ENCODE measurements at places on chromosomes 13 and 19.

DNA sequence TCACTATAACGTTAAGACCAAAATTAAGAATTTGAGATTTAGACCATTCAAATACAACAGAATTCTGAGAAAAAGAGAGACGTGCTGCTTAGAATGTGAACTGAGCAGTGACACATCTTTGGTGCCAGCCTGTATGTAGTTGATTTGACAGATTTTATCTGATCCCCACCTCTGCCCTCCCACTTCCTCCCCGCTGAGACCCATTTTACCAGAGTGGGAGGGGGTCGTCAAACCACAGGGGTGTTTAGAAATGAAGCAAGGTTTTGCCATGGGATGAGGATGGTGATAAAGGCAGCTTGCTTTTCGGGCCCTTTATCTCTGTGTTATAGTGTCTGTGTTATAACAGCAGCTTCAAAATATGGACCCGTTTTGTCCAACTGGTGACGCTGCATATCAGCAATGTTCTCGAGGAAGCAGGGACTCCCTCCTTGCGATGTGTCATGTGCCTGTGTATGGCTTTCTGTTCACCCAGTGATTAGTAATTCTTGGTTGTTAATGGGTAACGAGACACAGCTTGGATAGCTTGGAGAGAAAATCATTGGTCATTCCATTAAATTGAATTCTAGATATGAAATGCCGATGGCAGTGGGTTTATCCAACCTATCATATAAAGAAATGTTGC, 125.0 kb downstream of the HS6ST3 start:
- no peak for DNase-seq

DNA sequence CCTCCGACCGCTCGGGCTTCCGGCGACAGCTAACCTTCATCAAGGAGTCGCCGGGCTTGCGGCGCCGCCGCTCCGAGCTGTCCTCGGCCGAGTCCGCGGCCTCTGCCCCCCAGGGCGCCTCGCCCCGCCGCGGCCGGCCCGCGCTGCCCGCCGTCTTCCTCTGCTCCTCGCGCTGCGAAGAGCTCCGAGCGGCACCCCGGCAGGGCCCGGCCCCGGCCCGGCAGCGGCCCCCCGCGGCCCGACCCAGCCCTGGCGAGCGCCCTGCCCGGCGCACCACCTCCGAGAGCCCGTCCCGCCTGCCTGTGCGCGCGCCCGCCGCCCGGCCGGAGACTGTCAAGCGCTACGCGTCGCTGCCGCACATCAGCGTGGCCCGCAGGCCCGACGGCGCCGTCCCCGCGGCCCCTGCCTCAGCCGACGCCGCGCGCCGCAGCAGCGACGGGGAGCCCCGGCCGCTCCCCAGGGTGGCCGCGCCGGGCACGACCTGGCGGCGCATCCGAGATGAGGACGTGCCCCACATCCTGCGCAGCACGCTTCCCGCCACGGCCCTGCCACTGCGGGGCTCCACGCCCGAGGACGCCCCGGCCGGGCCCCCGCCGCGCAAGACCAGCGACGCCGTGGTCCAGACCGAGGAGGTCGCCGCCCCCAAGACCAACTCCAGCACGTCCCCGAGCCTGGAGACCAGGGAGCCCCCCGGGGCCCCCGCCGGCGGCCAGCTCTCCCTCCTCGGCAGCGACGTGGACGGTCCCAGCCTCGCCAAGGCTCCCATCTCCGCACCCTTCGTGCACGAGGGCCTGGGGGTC, 9.6 kb downstream of the C19orf25 start:
- DNase-seq, result no peak

DNA sequence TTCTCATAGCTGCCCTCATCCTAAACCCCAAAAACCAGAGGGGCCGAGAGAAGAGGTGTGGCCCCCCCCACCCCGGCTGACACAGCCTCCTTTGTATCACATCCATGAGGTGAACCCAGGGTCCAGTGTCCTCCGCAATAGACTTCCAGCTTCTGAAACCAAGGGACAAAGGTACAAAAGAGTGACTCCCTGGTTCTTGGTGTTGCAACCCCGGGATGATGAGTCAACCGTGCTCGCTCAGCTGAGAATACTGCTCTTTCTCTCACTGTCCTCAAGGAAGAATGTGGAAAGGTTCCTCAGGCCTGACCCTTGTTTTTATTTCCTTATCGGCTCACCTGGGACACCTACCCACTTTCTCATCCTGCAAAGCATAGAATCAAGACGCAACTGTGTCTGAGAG, 5.5 kb downstream of the SLC15A1 start:
- DNase-seq, result no peak

GRCh38 chr13:93039131-93039530, 187.5 kb upstream of the GPC6 start:
- DNase-seq, result no peak

DNA sequence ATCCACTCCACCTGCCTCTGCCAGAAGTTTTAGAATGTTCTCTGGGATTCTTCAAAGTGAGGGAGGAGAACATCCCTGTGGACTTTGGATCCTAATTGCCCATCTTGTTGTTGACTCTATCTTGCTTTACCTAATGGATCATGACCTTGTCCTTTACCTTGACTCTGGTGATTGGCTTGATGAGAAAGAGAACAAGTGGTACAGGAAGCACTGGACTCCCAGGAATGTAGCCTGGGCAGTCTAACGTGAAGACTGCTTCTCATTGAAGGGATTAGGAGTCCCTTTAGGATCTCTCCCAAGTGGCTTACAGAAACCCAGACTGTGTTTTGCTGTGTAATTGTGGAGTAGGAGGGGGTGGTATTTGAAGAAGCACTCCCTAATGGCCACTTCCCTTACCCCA, 63.9 kb downstream of the SLC10A2 start:
- no peak for DNase-seq

GRCh38 chr13:67366533-67366932, 136.4 kb upstream of the PCDH9 start:
- no peak for DNase-seq

- no peak for DNase-seq
Observed at GRCh38 chr19:51016798-51017683, 2.5 kb downstream of the KLK10 start.

DNA sequence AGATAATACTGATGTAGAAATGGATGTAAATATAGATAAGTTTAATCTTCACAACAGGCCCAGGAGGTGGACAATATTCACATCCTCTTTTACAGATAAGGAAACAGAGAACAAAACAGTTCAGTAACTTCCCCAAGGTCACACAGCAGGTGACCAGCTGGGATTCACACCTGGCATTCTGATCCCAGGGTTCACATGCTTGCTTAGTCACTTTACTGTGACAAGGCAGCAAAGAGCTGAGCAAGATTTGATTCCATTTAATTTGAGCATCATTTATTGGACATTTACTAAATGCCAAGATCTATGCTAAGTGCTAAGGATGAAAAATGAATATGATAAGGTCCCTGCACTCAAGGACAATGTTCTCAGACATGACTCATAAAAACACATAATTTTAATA, 94.1 kb upstream of the STARD13 start:
- DNase-seq, result no peak

DNA sequence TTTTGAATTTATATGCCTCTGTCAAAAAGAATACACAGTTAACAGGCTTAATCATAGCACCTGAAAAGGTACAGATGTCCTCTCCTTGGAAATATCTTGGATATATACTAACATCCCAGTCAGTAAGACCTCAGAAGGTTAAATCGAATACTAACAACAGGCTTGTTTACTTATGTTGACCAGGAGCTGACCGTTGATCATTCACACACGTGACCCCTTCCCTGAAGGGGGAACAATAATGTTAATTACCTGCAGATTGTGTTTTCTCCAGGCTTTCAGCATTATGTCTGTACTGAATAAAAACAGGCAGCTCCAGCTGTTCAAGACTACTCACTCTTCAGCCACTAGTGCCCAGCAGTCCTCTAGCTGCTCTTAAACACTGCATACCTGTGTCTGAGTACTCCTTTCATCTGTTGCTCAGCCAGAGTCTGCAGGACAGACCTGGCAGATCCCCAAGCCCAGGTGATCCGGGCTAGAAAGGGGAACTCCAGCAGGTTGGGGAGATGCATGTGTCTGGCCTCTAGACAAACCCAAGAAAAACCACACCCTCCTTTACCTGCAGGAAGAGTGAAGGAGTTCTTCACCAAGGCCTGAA, 163.9 kb downstream of the RNF17 start:
- DNase-seq, result no peak

GRCh38 chr13:108597943-108598342, 31.5 kb upstream of the MYO16 start:
- DNase-seq, result no peak

GRCh38 chr13:109163037-109163379, 533.6 kb downstream of the MYO16 start:
- no peak for DNase-seq

DNA sequence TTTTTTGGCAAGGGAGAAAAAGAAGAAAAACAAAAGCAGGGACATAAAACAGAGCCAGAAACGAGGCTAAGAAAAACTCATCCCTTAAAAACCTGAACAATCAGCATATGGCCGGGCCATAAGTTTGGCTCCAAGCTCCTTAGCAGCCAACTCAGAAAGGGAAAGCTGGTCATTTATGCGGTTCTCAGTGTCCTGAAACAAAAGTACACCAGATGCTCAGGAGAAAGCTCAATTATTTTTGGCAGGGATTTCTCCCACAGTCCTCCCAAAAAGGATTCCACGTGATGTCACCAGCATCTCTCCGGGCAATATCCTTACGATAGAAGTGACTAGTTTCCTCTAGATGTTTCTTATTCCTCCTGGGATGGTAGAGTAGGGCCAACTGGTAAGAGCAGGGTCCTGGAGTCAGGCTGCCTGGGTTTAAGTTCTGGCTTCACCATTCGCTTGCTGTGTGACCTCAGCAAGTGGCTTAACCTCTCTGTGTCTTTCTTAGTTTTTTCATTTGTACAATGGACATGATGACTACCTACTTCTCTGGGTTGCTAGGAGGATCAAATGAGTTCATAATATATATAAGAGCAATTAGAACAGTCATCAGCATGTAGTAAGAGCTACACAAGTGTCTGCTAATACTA, 34.0 kb downstream of the PIN1 start:
- no peak for DNase-seq
